ENCODE measurements at places on chromosomes 4 and X. TPM values are rescaled to one million over a fixed set of nuclear protein-coding genes. Genes with fewer than 3 reads are reported as not detected.

- DNase-seq: no peak
Observed at GRCh38 chr4:3304831-3305609, 12.2 kb downstream of the RGS12 start.

Gene ADGRG4
- total RNA-seq: 0.55 TPM

- no peak for DNase-seq
Observed at GRCh38 chrX:19372547-19373331, 29.0 kb downstream of the PDHA1 start.

Gene LDB2
- total RNA-seq: 63.3 TPM

DNA sequence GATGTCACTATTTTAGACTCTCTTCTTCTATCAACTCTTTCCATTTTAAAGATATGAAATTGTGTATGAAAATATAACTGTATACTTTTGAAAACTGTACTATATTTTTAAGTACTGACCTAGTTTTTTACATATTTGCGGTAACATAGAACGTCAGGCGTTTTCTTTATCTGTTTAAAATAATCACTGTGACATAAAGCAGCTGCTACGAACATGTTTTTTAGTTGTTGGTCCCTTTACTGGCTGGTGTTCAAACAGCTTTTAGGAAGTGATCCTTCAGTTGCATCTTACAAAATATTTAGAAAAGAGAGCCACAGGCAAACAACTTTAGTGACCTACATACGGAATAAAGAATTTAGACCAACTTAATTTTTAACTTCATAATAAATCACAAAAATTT lies 73.1 kb downstream of the METTL14 start:
- peak; percentile 76 for DNase-seq

Gene STPG2
- 0.89 TPM for total RNA-seq
